ENCODE measurements at places on chromosomes 1 and 21. TPM values are rescaled to one million over a fixed set of nuclear protein-coding genes. Genes with fewer than 3 reads are reported as not detected.

The CFAP45 gene
- 0.33 TPM for polyA plus RNA-seq

The SFN gene
- not detected for polyA plus RNA-seq

The PLEKHN1 gene
- polyA plus RNA-seq: 1.5 TPM

The PDZK1IP1 gene
- 0.19 TPM for polyA plus RNA-seq

The NGF gene
- not detected for polyA plus RNA-seq

The CASQ2 gene
- not detected for polyA plus RNA-seq

The LRRC40 gene
- 4.3 TPM for polyA plus RNA-seq

The LGR6 gene
- not detected for polyA plus RNA-seq

Data from CD14-positive monocyte (primary cell).